Left forelimb (tissue), 1 donor: ENCODE measurements at places on chromosomes 13 and 19.

DNA sequence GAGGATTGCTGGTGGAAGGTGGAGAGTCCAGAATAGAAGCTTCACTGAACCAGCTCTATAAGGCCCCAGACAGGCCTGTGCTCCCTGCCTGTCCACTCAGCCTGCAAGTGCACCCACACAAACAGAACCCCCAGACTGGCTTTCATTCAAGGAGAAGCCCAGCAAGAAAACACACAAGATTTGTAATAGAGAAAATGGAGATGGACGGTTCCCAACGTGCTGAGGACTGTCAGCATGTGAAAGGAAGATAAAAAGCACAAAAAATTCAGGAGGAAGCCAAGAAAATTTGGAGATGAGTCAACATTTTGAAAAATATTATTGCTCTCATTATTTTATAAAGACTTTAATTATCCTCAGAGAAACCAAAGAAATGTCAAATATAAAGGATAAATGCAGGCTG lies 218.2 kb upstream of the SLC10A2 start:
- DNase-seq, result no peak

DNA sequence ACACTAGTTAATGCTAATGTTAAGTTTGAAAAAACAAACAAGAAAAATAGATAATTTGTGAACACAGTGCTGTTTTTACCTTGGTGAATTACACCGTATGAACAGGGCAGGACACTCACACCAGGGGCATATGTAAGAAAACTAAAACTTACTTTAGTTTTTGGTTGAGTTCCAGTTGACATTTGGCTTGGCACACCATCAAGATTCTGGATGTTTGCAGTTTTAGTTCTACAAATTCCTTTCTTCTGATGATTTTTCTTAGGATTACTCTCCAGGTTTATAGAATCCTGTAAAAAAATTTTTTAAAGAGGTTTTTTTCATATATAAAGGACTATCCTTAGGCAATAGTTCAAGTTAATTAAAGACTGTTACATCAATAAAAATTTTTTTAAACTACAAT lies 238.5 kb upstream of the STARD13 start:
- DNase-seq, result no peak

- no peak for DNase-seq
Observed at GRCh38 chr13:103471896-103472295, 405.7 kb upstream of the SLC10A2 start.

DNA sequence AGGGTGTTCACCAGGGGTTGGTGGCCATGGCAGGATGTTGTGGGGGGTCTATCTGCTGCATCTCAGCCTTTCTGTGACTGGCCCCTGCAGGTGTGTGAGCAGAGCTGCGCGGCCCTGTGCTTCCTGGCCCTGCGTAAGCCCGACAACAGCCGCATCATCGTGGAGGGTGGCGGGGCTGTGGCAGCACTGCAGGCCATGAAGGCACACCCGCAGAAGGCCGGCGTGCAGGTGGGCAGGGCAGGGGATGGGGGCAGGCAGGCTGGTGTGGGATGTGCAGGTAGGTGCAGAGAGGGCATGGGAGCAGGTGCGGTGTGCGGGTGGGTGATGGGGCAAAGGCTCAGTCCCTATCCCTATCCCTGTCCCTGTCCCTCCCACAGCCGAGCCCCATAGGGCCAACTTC lies 8.1 kb upstream of the SLC25A42 start:
- DNase-seq, result no peak

DNA sequence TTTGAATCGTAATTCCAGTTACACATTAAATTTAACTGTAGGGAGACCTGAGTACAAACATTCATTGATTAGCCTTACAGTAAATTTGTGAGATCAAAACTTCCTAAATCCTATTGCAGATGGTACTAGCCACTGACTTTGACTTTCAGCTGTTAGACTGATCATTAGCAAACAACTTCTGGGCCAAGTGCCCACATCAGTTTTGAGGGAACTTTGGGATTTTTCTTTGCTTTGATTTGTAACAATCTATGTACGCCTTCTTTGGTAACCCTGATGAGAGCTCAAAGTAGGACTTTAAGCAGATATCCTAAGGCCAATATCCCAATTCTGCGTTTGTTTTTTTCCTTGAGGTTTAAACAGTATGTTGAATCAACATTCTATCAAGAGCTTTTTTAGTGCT lies 131.5 kb downstream of the DLEU7 start:
- DNase-seq, result no peak

DNA sequence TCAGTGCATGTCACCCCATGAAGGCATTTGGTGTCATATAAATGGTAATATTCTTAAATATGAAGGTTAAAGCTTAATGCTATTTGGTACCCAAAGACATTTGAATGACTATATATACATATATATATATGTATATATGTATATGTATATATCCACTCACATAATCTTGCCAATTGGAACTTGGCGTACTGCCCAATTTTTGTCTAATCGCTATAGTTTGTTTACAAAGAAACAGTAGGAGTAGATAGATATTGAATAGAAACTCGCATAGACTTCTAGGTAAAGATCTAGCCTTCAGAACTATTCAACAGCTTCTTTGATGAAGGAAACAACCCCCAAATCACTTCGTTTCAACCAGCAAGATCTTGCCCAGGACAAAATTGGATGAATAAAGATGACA lies 24.1 kb downstream of the KLF5 start:
- no peak for DNase-seq

- no peak for DNase-seq
Observed at GRCh38 chr19:28883241-28883693, 329.7 kb downstream of the UQCRFS1 start.
